ENCODE measurements at places on chromosomes 7 and 10. TPM values are rescaled to one million over a fixed set of nuclear protein-coding genes. Genes with fewer than 3 reads are reported as not detected.

Gene INSIG1
- polyA plus RNA-seq = 37.2 TPM

Gene MUC3A
- polyA plus RNA-seq = not detected

Gene AEBP1
- polyA plus RNA-seq = 96.0 TPM

Gene SH2D4B
- not detected for polyA plus RNA-seq

Gene ARMC3
- polyA plus RNA-seq = not detected

Gene HECW1
- polyA plus RNA-seq = 0.72 TPM

Gene CNPY1
- not detected for polyA plus RNA-seq

Gene ANLN
- polyA plus RNA-seq = 50.1 TPM

Gene INSYN2A
- polyA plus RNA-seq = 0.60 TPM

Gene FBXO24
- polyA plus RNA-seq = 4.1 TPM

Gene WEE2
- polyA plus RNA-seq = not detected

Gene CPA5
- not detected for polyA plus RNA-seq

Gene ANXA8L1
- polyA plus RNA-seq = 0.39 TPM

Gene ZDHHC4
- 108 TPM for polyA plus RNA-seq

Gene STEAP4
- 0.22 TPM for polyA plus RNA-seq

Gene TEX36
- not detected for polyA plus RNA-seq

Gene IL15RA
- polyA plus RNA-seq = 1.4 TPM

Gene HKDC1
- not detected for polyA plus RNA-seq

Gene CYREN
- polyA plus RNA-seq = 43.3 TPM

Gene PTPRZ1
- 0.57 TPM for polyA plus RNA-seq

Gene GPRIN2
- polyA plus RNA-seq = 3.3 TPM

Gene ALOX5
- polyA plus RNA-seq = 0.48 TPM

Gene EIF5AL1
- polyA plus RNA-seq = 1.5 TPM

Gene ARHGEF35
- polyA plus RNA-seq = 0.93 TPM

Gene CFAP58
- polyA plus RNA-seq = 1.4 TPM

Gene SLC26A4
- polyA plus RNA-seq = not detected

Gene CYP3A5
- 0.81 TPM for polyA plus RNA-seq

Gene NKX2-3
- not detected for polyA plus RNA-seq

Gene MYPN
- 4.0 TPM for polyA plus RNA-seq
